ENCODE measurements at places on chromosomes 2 and 18.

DNA sequence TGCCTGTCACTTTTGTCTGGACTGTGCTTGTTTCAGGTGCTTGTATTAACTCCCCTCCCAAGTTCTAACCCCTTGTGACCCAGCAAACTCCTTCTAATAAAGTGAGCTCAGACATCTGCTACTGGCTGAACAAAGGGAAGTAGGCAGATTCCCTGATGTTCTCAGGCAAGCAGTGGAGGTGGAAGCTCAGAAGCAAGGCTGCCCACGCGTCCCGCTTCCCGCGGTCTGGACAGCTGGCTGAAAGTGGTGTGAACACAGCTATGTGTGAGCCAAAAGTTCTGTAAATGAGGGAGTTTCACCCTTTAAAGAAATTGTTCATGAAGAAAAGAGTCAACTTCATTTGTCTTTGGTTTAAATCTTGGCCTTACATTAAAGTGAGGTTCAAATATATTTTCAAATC, 40.0 kb downstream of the NAPG start:
- no peak for DNase-seq

DNA sequence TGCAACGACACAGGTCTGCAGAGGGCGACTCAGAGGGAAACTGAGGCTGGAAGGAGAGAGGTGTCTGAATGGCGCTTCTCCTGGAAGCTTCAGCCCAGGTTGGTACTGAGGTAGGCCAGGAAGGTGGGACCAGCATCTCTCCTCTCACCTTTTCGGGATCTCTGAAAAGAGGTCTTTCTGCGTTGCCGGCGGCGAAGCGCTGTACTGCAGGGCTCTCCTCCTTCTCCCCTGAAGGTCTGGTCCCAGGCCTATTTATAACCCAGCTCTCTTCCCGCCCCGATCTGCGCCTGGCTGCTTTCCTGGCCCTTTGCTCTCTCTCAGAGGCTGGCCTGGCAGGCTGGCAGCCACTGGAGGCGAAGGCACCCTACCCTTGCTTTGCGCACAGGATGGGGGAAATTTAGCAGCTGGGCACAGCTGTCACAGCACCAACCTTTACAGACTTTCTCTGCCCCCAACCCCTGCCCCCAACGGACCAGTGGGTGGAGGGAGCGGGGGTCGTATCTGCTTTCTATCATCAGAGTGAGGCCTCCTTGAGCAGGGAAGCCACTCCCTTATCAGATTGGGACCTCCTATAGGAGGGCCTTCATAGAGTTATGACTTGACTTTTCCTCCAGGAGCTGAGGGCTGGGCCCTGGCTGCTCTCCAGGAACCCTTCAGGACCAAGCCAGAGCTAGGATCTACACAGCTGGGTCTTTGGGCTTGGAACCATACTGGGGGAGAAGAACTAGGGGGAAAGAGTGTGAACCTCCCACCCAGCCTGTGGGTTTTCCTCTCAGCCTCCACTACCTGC, 1.1 kb downstream of the DYSF start:
- DNase-seq = no peak

DNA sequence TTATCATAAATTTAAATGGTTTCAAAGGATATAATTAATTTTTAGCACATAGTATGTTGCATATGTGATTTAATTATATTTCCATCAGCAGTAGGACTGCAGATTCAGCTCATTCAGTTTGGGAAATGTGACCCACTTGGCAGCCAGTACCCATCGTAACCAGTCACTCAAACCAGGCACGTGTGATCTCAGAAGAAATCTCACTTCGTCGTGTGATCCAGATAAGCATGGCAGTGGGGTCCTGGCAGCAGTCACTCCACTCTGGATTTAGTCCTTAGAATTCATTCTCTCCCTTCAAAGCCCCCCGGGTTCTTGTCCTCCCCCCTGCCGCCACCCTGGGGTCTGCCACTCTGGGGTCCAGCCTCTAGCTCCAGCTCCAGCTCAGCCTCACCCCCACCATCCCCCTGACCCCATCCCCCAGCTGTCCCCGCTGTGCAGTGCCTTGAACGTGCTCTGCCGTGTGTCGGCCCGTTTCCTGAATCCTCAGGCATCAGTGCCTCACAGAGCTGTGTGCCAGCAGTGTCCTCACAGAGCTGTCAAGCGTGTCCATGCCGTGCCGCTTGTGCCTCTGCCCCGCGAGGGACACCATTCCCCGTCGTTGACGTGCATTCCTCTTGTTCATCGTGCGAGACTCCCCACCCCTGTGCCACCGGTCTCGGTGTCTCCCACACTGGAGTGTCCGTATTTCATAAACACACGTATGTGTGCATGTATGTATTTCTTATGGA, 34.8 kb downstream of the TRAPPC12 start:
- DNase-seq = no peak

GRCh38 chr2:180871649-180872048, 108.8 kb upstream of the UBE2E3 start:
- no peak for DNase-seq

- DNase-seq = peak; percentile 41
These were observed 29.0 kb upstream of the DNAJC27 start for GRCh38 chr2:25000503-25001324.

DNA sequence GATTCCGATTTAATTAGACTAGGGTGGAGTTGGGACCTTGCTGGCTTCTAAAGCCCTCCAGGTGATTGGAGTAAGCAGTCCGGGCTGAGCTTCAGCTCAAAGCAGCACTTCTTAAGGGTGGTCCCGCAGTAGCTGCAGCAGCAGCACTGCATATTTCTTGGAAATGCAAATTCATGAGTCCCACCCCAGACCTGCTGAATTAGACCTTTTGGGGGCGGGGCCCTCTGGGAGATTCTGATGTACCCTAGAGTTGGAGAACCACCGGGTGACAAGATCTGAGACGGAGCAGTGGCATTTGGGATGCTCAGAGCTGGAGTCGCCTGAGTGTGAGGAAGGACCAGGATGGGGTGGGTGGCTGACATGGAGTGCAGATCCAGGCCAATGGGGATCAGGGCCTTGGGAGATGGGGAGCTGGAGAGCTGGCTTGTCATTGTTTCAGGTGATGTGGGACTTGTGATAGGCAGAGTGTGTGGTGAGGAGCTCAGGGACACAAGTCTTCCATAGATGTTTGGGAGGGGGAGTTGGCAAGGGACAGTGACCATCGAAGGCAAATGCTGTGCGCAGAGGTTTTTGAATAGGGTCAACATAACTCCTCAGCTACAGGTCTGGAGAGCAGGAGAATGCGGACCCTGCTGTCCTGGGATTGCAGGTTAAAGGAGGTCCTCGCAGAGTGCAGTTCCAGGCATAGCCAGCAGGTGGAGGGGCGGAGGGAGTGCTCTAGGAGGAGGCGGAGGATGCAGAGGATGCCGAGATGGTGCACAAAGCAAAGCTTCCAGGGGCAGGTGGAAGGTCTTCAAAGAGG, 130.9 kb upstream of the RAB12 start:
- peak; percentile 51 for DNase-seq

DNA sequence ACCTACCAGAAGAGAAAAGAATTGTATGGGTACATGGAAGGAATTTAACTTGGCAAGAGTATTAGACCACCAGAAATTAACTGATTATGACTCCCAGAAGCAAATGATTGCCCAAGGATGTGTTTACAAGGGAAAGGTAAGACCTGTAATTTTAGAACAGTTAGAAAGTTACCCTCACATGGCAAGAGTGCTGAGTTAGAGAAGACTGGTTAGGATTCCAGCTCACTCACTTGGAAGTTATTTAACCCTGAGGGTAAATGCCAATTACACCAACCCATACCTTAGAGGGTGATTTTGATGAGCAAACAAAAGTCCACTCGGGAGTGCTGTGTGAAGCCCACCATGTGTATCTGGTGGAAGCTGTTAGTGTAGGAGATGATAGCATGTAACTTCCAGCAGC, 170.2 kb downstream of the TPGS2 start:
- DNase-seq = no peak

DNA sequence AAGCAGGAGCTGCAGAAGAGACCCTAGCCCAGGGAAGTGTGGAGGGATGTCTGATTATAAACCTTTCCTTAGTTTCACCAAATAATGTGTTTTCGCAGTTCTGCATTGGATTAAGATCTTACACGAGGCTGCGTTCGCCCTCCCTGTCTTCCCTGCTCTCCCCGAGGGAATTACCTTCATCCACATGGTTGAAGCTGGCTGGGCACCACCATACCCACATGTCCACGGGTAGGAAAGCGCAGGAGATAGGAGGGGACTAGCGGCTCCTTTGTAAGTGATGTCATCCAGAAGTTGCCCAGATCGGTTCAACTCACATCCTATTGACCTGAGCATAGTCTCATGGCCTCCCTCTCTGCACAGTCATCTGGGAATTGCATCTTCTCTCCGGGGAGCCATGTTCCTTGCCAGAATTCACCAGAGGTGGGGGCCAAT, 1.1 kb downstream of the TTL start:
- DNase-seq = peak; percentile 79

GRCh38 chr2:201447086-201447485, 4.2 kb downstream of the TRAK2 start:
- DNase-seq = no peak
